ENCODE measurements at places on chromosomes 6 and 20. TPM values are rescaled to one million over a fixed set of nuclear protein-coding genes. Genes with fewer than 3 reads are reported as not detected.

The TINAG gene
- total RNA-seq, result not detected

The TTLL9 gene
- total RNA-seq, result not detected

The ERMARD gene
- total RNA-seq, result 24.0 TPM

The CLPSL1 gene
- total RNA-seq, result not detected

The TBC1D20 gene
- 18.4 TPM for total RNA-seq

The FAXC gene
- not detected for total RNA-seq

The SLC22A2 gene
- total RNA-seq, result not detected

The ULBP1 gene
- 2.9 TPM for total RNA-seq

The RGS17 gene
- total RNA-seq, result not detected

The CEP250 gene
- total RNA-seq, result 55.5 TPM

The RAD21L1 gene
- total RNA-seq, result not detected

The OCSTAMP gene
- not detected for total RNA-seq

The MYH7B gene
- 0.33 TPM for total RNA-seq

The OVOL2 gene
- total RNA-seq, result not detected

The TPD52L1 gene
- total RNA-seq, result 0.87 TPM

The NPEPL1 gene
- 15.2 TPM for total RNA-seq

The SPINT4 gene
- total RNA-seq, result not detected

The RNF39 gene
- not detected for total RNA-seq

The SPAG4 gene
- total RNA-seq, result 7.8 TPM

The ZNF311 gene
- 1.0 TPM for total RNA-seq

The FANCE gene
- 19.1 TPM for total RNA-seq
